ENCODE measurements at places on chromosomes 13 and 19.

DNA sequence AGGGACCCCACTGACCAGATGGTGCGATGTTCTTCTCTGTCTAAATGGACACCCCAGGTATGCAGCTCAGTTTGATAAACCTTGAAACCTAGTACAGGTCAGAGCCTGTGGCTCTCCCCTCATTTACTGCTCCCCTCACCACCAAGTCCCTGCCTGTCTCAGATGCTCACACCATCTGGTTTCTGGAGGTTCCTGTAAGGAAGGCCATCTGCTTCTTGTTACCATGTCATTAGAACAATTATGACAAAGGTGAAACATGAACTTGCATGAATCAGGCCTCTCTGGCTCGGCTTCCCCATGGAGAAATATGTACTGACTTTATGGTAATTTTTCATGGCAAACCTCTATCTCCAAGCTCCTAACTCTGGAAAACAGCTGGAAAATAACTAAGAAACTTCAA is 965.7 kb downstream of the UQCRFS1 start:
- no peak for DNase-seq

GRCh38 chr19:18364826-18365528 is 21.0 kb upstream of the GDF15 start:
- no peak for DNase-seq

DNA sequence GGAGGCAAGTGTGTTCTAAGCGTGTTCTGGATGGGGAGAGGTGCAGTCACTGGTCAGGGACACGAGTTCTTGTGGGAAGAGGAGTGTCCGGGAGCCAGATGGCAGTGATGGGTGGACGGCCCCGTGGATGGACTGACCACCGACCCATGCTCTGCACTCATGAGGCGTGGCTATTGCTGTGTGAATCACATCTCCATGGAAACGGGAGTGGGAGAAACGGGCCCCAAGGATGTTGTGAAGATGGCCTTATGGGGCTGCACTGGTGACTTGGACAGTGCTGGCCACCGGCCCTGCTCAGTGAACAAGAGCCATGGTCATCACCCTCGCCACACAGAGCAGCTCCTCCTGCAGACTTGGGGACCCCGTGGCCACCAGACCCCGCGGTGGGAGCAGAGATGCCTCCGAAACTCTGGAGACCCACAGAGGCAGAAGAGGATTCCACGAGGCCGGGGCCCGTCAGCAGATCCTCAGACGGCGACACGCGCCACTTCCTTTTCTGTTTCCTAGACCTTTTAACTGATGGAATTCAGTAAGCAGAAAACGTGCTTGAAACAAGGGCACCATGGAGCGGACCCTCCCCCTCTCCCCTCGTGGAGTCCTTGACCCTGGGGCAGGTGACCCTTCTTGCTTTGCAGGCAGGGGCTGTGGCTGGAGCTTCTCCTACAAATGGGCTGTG is 47.5 kb downstream of the GAS6 start:
- DNase-seq: no peak

GRCh38 chr13:30346153-30346788 is 38.9 kb upstream of the KATNAL1 start:
- peak; percentile 41 for DNase-seq

DNA sequence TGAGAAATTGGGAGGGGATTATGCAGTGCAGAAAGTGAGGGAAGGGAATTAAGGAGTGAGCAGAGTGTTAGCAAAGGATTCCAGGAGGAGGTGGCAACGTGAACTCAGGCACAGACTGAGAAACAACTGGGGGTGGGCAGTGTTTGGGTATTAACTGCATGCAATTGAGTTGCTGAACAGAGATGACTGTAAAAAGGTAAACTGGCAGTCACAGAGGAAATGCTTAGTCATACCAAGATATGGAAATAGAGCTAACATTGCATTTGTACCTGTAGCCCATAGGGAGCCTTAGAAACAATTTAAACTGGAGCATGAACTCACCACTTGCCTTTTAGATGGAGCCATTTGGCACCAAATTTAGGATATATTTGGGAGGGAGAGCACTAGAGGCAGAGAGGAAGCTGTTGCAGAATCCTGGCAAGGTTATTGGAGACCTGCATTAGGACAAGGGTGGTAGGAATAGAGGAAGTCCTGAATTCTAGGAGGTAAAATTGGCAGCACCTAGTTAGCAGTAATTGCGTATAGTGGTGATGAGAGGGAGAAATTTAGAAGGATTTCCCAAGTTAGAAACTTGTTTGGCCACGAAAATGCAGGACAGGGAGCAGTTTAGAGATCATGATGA is 100.6 kb upstream of the FRY start:
- DNase-seq: peak; percentile 66

GRCh38 chr13:28058866-28059613 is 41.3 kb downstream of the FLT3 start:
- peak; percentile 35 for DNase-seq

- no peak for DNase-seq
Measured at GRCh38 chr13:98564204-98564603, 12.7 kb downstream of the STK24 start.

- DNase-seq: peak; percentile 83
Measured at GRCh38 chr19:1248139-1248785, at the start of gene MIDN. Gene MIDN, plus strand, starts transcription at chr19:1248583. Its CDS starts 1,714 bp downstream, at chr19:1250297.

DNA sequence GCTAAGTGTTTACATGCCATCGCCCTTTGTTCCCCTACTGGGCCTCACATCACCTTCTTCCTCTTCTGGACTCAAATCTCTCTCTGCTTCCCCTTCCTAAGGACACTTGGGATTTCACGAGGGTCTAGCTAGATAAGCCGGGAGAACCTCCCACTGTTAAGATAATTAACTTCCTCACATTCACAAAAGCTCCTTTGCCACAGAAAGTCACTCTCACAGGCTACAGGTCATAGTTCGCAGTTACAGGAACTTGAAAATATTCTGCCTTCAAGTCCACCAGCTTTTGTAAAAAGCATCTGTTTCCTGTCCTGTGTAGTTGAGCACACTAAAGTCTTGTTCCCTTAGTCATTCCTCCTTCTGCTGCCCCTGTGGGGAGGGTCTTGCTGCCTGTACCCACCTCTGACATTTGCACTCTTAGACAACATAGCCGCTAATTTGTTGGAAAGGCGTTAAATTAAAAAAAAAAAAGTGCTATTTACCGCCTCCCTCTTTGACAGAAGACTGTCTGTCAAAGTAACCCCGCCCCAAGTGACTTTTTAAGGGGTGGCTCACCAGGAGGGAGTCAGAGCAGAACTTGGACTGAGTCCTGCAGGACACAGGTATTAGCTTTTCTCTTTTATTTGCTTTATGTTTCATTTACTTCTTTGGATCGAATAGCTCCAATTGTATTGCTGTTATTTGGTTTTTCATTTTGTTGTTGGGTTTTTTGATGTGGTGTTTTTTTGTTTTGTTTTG is 26.8 kb upstream of the CEACAM21 start:
- DNase-seq: peak; percentile 65

DNA sequence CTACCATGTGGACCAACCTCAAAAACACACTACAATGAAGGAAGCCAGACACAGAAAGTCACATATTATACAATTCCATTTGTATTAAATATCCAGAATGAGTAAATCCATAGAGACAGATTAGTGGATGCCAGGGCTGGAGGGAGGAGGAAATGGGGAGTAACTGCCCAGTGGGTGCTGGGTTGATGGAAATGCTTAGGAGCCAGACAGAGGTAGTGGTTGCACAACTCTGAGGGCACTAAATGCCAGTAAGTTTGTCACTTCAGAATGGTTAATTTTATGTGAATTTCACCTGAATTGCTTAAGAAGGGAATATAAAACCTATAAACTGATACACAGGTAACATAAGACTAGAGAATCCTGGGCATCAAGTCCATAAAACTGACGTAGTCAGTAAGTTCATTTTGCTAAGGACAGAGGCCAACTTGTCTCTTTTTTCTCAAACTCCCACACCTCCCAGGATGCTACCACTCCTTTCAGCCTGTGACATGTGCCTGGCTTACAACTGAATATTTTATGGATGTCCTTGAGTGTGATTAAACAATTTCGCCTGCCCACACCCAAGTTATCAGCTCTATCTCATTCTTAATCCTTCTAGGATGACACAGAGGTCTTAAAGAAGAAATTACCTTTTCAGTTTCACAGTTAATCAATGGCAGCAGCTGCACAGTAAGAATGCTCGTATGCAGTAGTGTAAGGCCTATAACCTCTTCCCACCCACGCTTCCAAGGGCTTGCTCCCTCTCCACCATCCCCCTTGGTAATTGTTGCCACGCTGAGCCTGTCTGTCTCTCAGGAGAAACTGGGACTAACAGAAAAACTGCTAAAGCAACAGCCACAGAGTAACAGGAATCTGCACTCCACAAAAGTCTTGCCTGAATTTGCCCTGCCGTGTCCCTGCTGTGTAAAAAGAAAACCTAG is 5.9 kb upstream of the MLNR start:
- DNase-seq: no peak

GRCh38 chr13:20494656-20495055 is 31.0 kb downstream of the CRYL1 start:
- no peak for DNase-seq

DNA sequence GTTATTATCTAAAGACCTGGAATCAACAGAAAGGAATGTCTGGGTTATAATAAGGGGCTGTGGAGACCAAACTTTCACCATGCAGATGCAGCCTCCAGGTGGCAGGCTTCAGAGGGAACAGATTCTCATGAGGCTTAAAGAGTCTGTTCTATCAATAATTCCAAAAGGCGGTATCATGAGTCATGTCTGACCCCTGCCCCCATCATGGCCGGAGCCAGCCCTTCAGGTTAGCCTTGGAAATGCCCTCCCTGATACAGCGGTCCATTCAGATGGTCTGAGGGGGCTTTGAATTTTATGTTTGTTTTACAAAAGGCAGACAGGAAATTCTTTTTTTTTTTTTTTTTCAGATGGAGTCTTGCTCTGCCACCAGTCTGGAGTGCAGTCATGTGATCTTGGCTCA is 21.7 kb upstream of the LAMP1 start:
- DNase-seq: no peak

DNA sequence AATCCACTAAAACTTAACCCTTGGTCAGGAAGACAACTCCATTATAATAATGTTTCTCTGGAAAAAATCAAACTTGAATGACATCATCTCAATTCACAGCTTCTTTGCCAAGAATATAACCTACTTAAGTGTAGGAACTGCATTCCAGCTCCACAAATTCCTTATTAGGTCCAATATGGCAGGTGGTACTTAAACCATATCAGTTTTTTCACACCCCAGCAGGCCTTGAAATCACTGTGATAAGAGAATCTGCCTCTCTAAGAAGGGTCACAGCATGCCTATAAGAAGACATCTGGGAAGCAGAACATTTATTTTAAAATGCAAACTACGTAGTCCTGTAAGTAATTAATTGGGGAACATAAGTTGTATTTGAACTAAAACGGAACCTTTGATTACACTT is 687.8 kb downstream of the DIAPH3 start:
- DNase-seq: no peak

DNA sequence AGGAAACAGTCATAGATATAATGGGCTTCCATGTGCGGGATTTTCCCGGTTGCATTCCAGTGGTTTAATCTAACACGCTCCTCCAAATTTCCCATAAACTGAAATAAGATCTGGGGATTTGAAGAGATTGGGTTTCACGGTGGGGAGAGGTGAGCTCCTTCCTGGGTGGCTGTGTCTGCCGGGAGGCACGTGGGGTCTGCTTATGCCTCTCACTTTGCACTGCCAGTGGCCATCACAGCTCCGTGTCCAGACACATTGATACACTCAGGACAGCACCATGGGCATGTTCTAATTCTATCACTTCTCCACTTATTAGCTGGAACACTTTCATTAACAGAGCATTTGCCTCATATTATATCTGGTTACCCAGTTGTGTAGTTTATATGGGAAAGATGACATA is 73.4 kb downstream of the SOX1 start:
- DNase-seq: no peak

GRCh38 chr19:10104130-10104513 is 1.6 kb upstream of the ANGPTL6 start:
- no peak for DNase-seq

GRCh38 chr13:96762876-96763275 is 231.4 kb downstream of the OXGR1 start:
- DNase-seq: no peak

- DNase-seq: peak; percentile 80
Measured at GRCh38 chr19:55086730-55087541, 11.3 kb downstream of the EPS8L1 start.

GRCh38 chr19:44890366-44891015 is 563 bp upstream of the TOMM40 start:
- DNase-seq: peak; percentile 99

DNA sequence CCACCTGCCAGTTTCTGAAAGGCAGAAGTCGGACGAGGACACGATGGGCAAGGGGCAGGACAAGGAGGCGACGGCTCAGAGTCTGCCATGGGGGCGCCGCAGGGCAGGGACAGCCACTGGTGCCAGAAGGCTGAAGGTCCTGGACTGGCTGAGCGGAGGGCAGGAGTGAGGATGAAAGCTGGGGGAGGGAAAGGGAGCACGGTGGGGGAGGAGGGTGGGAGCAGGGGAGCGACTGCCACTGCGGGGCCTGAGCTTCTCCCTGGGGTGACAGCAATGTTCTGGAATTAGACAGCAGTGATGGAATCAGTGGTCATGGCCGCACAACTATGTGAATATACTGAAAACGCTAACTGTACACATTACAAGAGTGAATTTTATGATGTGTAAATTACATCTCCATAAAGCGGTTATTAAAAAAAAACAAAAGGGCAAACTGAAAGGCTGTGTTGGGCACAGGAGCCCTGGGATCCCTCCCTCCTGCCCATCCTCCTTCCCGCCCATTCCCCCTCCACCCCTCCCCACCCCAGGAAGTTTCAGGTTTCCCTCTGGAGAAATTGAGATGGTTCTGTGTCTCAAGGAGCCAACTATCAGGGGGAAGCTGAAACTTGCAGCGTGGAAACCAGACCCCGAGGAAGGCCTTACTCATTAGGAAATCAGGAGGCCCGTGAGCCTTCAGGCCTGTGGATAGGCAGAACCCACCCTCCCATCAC is 15.9 kb downstream of the MLLT1 start:
- no peak for DNase-seq

DNA sequence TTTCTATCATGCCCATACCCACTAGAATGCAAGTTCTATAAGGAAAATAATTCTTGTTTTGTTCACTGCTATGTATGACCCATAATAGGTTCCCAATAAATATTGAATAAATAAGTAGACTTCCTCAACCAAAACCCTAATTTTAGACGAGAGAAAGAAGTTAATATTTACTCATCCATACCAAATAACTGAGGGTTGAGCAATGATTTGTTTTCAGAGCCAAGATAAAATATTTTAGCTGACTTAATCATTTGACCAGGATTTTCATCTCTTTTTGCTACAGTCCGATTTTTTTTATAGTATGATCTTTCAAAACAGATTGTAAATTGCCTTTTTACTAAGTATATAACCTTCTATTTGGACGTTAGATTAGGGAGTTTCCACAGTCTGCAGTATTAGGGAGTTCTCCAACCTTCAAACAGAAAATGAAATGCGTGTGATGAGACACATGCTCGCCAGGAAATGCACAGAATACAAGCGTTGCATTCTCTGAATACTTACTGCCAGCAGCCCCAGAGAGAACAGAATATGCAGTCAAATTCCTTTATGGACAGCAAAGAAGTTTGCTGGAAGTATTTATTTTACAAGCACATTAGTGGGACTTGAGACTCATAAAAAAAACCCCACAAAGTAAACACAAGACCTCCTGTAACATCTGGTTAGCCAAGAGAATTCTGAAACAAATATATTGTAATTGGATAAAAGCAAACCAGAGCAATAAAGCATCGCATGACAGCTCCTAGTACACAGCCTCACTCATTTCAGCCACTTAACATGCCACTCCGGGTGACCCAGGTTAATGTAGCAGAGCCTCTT is 230.0 kb downstream of the MYO16 start:
- no peak for DNase-seq
